ENCODE measurements at places on chromosomes 2 and 18.

DNA sequence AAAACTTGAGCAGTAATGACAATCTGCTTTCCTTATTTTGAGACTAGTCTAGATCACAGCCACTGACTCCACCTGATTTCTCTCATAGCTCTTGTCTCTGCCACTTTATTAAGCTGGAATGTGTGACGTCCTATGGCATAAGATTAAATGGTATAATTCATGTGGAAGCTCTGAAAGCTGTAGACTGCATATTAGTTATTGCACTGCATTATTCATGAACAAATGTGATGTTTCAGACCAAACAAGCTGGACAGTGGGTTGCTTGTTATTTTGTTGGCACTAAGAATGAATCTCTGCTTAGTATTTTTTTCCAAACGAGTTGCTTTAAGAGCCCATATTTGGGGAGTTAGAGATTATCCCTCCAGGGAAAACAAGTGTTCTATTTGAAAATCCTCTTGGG lies 1218.5 kb downstream of the SUCLG1 start:
- DNase-seq, result no peak

DNA sequence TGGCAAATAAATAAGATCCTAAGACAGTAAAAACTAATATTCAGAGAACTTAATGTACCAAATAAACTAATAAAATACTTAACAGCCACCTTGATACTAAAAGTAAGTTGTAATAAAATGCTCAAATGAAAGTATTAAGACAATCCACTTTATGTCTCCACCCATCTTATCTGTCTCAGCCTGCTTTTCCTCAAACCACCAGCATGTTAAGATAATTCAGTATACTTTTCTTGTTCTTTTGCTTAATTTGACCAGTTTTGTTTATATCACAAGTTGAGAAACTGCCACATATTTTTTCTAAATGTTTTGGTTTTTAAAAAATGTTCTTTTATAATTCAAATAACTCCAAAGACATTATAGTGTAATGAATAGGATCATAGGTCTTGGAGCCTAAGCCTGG lies 142.0 kb downstream of the MBD5 start:
- DNase-seq, result no peak

GRCh38 chr2:143754742-143755141 lies 625.5 kb downstream of the ARHGAP15 start:
- DNase-seq, result no peak

- DNase-seq, result no peak
Observed at GRCh38 chr2:233817995-233818638, 36.2 kb downstream of the HJURP start.

DNA sequence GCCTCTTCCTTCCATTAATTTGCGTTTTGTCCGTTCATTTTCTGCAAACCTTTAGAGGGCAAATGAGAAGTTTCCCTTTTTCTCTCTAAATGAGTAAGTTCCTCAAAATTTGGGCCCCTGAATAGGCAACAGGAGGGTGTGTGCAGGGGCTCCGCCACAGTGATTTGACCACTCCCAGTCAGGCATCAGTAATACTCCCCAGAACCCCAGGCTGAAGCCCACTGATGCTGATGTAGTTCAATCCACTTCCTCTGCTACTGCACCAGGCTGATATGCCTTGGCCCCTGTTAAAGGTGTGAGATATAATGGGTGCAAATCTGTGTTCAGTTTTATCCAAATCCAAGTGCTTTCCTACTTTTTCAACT lies 1150.0 kb downstream of the RPIA start:
- no peak for DNase-seq

GRCh38 chr2:134119117-134119712 lies 134.7 kb upstream of the MGAT5 start:
- no peak for DNase-seq

GRCh38 chr2:215881582-215881981 lies 131.8 kb downstream of the MREG start:
- DNase-seq, result no peak

- DNase-seq, result no peak
Observed at GRCh38 chr2:219726916-219727315, 99.5 kb downstream of the SLC4A3 start.

DNA sequence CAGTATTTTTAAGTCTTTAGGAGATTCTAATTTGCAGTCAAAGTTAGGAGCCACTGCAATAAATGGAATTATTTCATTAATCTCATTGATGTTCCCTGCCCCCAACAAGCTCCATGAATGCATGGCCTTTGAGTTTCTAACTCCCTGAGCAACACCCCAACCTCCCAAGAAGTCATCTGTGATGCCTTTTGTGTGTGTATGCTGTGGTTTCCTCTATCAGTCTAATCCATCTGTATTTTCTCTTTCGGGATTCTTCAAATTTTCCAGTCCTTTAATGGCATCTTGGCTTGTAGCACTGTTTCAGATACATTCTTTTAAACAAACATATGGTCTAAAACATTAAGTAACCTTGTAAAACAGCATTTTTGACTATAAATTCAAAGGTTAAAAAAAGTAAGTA lies 16.8 kb downstream of the SERPINB10 start:
- DNase-seq, result no peak

DNA sequence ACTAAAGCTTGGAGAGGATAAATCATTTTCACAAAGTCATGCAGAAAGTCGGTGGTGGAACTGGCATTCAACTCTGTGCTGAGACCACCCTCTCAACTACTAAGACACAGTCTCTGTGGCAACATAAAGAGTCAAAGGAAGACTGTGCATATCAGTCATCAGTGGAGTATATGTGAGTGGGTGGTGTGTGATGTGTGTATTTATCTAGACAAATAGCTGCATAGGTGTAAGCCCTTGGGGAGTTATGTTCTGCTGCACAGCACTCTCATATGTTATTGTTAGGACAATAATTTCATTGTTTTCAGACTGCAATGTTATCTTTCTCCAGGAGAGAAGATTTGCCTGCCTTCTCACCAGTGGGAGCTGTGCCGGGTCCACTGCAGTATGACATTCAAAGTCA lies 186.3 kb upstream of the HNRNPA3 start:
- DNase-seq, result no peak

GRCh38 chr2:145617906-145618305 lies 1098.0 kb upstream of the ZEB2 start:
- DNase-seq, result no peak

GRCh38 chr2:23418461-23418911 lies 33.5 kb downstream of the KLHL29 start:
- no peak for DNase-seq

DNA sequence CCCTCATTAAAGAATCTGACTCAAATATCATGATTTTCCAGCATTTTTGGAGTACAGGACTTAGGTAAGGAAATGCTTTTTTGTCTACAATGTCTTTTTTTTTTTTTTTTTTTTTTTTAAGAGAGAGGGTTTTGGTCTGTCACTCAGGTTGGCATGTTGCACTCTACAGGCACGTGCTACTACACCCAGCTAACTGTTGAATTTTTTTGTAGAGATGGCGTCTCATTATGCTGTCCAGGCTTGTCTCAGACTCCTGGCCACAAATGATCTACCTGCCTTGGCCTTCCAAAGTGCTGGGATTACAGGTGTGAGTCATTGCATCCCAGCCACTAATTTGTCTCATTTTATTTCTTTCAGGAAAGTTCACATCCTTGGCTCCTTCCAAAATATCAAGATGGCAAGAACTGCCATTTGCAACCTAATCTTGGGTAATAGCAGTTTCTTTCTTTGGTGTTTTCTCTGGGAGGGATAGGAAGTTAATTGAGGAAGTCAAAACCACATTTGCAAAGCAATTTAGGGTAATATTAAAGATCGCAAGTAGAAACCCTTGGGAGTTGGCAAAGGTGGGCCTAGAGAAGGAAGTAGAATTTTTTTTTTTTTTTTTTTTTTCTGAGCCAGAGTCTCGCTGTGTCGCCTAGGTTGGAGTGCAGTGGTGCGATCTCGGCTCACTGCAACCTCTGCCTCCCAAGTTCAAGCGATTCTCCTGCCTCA lies 15.5 kb downstream of the PNO1 start:
- no peak for DNase-seq

- no peak for DNase-seq
Observed at GRCh38 chr2:8086796-8087479, 594.9 kb upstream of the ID2 start.

DNA sequence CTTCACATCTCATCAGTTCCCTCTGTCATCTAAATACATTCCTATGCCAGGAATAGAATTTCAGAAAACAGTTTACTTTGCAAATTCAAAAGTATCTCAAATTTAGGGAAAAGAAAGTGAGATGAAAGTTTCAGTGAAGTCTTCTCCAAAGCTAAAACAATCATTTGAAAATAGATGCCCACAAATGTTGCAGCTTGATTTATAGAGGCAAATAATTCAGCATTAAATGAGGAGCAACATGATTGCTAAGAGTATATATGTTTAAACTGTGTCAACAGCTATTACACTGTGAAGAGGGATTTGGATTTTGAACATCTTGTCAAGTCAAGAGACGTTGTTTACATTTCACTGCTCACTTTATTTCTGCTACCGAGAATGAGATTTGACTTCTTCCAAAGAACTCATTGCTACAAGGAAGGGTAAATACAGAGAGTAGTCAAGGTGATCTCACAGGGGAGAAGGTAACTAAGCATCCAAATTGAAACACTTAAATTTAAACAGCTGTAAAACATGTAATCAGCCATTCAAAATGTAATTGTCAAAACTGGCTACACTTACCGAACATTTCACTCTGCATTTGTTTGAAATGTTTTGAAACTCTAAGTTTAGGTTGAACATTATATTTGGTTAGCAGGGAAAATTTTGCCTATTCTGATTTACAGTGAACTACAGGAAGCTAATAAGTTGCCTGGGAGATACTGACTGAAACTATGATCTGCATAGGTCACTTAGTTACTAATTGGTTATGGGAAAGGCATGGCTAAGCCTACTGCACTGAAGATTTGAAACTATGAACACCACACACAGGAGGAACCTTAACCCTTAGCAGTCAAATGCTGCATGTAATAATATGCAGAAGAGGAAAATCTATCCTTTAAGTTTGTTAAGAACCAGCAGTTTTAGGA lies 33.2 kb upstream of the GALNT3 start:
- DNase-seq, result no peak

DNA sequence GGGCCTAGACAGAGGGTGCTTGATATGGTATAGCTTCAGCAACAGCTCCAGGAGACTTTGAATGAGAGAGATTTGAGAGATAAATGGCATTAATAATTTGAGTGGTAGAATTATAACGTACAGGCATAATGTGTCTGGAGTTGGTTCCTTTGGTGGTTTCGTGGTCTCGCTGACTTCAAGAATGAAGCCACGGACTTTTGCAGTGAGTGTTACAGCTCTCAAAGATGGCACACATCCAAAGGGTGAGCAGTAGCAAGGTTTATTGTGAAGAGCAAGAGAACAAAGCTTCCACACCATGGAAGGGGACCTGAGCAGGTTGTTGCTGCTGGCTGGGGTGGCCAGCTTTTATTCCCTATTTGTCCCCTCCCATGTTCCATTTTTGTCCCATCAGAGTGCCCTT lies 23.1 kb downstream of the PDCD1 start:
- DNase-seq, result no peak

All from D341Med (cell line).